Activated T-helper 9 cell treated with anti-CD3 and anti-CD28 coated beads, Interleukin-2, amount 50 U/mL, for 16 hours (primary cell): ENCODE measurements at places on chromosomes 4 and X.
A peak's percentile ranks its signal among the peaks of the same experiment; 100 is the strongest.

DNA sequence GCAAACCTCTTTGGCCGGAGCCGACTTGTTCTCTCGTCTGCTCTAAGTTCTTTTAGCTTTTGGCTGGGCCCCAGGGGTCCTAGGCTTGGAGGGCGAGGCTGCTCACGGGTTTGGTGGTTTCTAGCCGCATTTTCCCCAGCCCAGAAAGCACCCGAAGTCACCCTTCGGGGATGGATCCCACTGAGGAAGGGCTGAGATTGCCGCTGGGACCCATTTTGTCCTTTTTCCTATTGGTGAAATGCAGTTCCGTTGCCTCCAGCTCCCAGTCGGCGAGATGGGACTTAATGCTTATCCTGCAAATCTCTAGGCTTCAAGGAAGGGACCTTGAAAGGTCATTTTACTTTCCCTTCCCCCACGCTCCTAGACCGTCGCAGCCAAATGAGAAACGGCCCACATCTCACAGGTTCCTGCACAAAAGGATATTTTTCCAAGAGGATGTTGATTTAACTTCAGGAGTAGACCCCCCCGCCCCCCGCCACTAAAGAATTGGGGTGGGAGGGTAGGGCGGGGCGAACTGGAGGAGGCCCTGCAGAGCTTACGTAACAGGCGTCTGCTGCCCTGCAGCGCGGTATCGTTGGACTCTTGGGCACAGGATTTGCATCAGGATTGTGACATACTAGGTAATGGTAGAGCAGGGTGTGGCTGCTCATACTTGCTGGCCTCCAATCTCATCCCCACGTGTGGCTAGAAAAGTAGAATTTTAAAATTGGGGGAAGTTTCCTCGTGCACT is 564 bp downstream of the PGK1 start:
- DNase-seq = peak; percentile 12

GRCh38 chr4:139530833-139531427 is 25.1 kb downstream of the SETD7 start:
- peak; percentile 23 for DNase-seq

- no peak for DNase-seq
Observed at GRCh38 chrX:128464116-128464515, 411.9 kb upstream of the ACTRT1 start.

DNA sequence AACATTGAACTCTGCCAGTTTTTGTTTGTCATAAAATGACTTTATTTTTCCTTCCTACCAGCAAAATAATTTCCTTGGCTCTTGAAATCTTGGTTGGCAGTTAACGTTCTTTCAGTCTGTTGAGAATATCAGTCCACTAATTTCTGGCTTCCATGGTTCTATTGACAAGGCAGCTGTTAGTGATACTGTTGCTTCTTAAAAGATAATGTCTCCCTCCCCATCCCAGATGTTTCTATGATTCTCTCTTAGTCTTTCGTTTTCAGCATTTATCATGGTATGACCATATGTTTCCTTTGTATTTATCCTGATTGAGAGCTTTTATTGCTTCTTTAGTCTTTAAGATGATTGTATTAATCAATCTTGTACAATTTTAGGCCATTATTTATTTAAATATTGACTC is 81.1 kb upstream of the STK26 start:
- DNase-seq = no peak

DNA sequence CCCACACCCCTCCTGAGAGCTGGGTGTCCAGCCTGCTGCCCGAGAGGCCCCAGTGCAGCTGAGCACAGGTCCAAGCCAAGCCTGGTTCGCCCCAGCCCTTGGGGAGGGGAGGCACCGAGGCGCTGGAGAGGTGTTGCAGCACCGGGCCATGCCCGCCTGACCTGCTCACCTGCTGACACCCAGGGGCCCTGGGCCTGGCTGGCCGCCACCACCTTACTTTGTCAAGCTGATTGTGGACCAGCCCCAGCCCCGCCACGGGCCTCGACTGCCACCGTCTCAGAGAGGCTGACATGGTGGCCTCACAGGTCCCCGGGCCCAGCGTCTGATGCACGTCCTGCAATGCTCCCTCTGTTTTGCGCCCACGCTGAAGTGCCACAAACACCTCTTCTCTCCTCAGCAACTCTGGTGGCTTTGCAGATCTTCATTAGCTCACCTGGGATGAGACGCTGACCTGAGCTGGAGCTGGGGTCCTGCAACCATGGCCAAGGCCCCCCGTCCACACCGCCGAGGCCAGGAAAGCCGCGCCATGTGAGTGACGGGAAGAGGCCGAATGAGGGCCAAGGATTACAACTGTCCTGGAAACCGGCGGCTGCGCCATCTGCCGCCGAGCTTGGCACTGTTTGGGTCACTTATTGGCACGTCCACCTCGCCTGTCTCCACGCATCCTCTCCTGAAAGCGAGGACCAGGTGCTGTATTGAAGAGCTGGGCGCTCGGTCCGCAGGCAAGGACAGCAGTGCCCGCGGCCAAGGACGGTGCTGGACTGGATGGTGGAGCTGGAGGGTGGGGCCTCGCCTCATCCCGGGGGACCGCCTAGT is 7.6 kb downstream of the CPLX1 start:
- no peak for DNase-seq

GRCh38 chr4:143184217-143184502 is 557 bp upstream of the USP38 start:
- DNase-seq = no peak

DNA sequence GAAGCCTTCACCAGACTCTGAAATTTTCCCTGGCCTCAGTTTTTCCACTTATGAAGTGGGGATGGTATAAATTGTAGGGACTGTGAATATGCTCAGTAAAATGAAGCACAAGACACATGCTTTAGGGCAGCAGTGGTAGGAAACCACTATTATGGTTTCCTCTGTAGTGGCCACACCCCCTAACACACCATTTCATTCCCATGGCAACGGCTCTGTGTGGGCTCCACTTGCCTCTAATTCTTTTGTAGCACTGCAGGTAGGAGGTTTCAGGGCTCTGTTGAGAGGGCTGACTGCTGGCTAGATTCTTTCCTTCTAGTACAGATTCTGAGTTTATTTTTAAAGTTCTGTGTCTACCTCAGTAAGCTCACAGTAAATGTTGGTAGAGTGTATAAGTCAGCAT is 3.5 kb upstream of the VMA21 start:
- DNase-seq = peak; percentile 15

GRCh38 chr4:39802005-39802404 is 104.1 kb downstream of the UBE2K start:
- DNase-seq = no peak

GRCh38 chr4:11232015-11232414 is 196.7 kb downstream of the HS3ST1 start:
- no peak for DNase-seq

DNA sequence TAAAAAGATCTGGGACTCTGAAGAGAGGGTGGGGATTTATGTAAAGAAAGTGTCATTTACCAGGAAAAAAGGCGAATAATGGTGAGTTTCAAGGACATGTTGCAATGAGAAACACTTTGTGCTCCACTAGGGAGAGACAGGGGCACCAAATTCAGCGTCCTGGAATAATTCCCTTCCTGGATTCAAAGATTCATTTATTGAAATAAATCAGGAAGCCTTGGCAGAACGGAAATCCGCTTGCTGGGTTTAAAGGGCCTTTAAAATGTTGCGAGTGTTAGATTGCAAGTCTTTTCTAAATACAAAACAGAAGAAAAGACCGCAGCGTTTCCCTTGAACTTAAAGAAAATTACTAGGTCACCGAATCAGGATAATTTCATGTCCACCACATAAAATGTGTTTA is 3.8 kb upstream of the ZIC3 start:
- DNase-seq = no peak

DNA sequence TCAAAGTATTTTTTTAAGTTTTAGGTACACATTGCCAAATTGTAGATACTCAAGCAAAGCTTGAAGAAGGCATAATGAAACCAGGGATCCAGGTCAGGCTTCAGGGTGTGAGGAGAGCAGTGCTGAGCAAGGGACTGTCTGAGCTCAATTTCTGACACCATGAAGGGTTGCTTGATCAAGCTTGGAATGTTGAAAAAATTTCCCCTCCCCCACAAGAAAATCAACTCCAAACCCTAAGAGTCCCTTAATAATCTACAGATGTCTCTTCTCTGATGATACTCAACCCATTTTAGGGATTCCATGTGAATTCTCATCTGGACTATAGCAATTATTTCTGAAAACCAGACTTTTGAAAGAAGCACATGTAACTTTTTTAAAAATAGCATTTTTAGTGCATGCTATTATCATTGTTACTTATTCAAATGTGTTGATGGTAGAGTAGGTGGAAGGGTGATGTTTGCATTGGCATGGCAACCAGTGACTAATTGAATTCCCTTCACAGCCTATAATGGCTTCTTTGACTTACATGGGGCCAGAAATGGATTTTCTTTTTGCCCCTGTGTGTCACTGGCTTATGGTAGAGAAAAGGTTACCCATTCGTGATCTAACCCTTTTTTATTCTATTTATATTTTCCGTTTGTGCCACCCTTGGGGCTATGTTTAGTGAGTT is 252.0 kb downstream of the FBXW7 start:
- no peak for DNase-seq

- DNase-seq = no peak
Observed at GRCh38 chr4:4541040-4541631, 712 bp downstream of the STX18 start.

DNA sequence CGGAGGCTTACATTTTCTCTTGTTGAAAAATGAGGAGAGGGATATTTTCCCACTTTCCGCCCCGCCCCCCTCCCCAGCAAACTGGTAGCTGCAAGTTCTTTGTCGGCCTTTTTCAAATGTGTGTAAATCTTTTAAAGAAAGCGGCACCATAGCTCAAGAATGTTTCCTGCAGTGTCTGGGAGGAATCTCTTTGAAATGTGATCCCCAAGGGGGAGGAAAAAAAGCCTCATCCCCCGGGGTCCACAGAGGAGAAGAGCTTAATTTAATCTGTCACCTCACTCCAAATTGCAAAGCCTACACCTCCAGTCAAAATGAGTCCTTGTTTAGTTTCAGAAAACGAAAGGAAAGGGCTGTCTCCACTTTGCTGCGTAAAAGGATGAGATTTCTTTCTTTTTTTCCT is 34.8 kb downstream of the ASMT start:
- no peak for DNase-seq

DNA sequence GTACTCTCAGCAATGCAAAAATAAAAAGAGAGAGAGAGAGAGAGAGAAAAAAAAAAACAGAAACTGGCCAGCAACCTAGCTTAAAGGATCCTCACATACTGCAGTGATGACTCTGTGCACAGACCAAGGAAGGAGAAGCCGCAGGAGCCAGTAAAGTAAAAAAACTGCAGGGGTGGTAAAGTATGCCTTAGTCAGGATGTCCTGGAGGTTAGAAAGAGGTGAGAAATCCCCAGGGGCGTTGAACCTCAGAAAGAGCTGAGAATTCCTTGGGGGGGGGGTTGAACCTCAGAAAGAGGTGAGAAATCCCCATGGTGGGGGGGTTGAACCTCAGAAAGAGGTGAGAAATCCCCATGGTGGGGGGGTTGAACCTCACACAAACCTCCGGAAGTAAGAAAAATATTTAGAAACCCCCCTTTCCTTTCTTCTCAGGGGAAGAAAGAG is 48.0 kb downstream of the MAGEA9 start:
- DNase-seq = peak; percentile 15

DNA sequence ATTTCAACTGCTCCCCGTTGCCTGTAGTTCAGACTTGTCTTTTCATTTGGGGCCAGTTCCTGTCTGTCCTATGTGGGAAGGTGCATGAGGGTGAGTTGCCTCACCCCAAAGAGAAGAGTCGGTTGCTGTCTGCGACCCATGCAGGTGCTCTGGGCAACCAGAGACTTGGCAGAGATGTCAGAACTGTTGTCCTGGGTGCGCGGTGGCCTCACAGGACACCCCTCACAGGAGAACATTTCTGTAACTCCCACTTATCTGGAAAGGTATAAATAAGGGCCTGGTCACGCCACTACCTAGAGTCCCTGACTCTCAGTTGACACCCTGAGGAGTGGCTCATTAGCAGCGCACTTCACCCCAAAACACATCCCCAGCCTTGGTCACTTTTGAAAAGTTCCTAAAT is 9.7 kb upstream of the NAT8L start:
- DNase-seq = no peak

DNA sequence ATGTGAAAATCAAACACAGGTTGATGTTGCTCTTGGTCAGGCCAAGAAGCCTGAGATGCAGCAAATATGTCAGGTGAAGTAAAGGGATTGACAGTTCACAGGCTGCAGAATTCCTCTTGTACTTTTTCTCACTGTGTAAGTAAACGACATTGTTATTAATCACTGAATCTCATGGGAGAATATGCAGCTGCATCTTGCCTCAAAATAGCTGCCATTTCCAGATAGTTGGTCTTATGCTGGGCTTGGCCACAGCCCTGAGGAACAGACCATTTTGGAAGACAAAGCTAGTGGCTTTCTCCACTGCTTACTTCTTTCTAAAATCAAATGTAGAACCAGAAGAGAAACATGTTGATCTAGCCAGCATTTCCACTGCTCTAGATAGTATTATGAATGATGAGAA is 403.4 kb upstream of the NR3C2 start:
- DNase-seq = no peak

DNA sequence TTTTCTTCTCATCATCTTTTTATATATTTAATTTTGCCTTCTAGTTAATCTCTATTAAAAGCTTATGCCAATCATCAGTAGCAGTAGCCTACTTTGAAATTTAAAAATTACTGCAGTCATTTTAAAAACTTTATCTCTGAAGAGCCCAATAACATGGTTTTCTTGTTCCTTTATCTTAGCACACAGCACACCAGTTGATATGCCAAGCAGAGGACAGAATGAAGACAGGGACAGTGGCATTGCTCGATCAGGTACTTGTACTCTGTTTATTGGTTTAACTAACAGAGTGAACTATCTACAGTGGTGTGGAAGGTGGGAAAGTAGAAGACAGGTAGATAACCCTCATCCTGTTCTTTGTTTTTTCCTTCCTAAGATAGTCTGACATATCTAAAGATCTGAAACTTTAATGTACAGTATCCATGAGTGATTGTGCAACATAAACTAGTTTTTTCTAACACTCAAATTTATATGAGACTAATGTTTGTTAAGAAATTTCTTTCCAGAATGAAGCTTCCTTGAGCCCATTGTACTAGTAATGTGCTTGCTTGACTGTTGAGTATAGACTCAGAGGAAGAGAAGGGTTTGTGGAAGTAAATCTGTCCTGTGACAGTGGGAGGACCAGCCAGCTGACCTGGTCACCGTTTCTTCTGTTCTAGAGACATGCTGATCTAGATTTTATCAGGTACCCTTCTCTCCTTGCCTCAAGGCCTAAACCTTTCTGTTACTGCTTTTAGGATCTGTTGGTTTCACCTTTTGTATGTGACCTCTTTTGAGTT is 66.6 kb downstream of the FNIP2 start:
- DNase-seq = no peak

GRCh38 chr4:169098054-169098497 is 88.0 kb upstream of the CBR4 start:
- no peak for DNase-seq
